ENCODE measurements at places on chromosomes 6 and 20. TPM values are rescaled to one million over a fixed set of nuclear protein-coding genes. Genes with fewer than 3 reads are reported as not detected.

Gene PXDC1
- 20.0 TPM for polyA plus RNA-seq

Gene LGSN
- polyA plus RNA-seq: not detected

Gene MYT1
- polyA plus RNA-seq: not detected

DNA sequence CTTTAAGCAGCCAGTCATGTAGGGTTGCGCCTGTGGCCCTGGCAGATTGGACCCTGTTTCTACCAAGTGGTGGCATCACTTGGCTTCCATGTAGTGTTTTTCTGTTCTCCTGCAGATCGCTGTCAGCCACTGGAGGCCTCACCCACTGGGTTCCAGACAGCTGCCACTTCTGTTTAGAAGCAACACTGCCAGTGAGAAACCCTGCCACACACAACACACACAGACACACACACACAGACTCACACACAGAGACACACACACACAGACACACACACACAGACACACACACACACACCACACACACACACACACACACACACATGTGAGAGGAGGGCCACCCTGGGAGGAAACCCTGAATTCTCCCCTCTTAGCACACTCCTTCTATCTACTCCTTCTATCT is 51.8 kb downstream of the UTRN start:
- no peak for DNase-seq

- DNase-seq: no peak
Observed at GRCh38 chr6:136803608-136804007, 11.3 kb upstream of the MAP3K5 start.

Data from heart left ventricle (tissue), 16 donors.